Nucleus accumbens (tissue), 56 donors: ENCODE measurements at places on chromosomes 3 and 15.

DNA sequence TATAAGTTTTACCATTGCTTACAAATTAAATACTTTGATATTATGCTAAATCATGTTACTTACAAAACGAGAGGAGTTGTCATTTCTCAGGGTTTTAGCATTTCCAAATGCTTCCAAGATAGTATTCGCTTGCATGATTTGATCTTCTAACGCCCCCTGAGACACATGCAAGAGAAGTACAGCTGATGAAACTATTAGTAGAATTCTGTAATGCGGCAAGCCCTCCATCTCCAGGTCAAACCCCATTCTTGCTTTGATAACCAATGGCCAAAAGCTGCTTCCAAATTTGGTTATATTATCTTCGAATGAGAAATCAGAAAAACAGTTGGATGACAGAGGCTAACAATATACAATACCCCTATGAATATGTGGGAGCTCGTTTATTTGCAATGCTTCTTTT lies 14.7 kb downstream of the MYH15 start:
- DNase-seq = no peak

- DNase-seq = no peak
Observed at GRCh38 chr3:186213946-186214345, 105.1 kb upstream of the ETV5 start.

- peak; percentile 82 for DNase-seq
Observed at GRCh38 chr3:40173227-40173721, 136.2 kb upstream of the EIF1B start.

GRCh38 chr3:132210476-132211346 lies 106.5 kb upstream of the ACP3 start:
- no peak for DNase-seq

DNA sequence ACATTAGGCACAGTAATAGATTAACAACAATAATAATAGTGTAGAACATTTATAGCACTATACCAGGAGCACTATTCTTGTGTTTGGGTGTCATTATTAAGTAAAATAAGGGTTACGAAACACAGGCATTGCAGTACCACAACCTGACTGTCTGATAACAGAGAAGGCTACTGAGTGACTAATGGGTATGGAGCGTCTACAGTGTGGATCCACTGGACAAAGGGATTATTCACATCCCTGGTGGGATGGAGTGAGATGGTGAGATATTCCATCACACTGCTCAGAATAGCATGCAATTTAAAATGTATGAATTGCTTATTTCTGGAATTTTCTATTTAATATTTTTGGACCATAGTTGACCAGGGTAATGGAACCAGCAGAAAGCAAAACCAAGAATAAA lies 18.2 kb downstream of the MINDY4B start:
- no peak for DNase-seq

DNA sequence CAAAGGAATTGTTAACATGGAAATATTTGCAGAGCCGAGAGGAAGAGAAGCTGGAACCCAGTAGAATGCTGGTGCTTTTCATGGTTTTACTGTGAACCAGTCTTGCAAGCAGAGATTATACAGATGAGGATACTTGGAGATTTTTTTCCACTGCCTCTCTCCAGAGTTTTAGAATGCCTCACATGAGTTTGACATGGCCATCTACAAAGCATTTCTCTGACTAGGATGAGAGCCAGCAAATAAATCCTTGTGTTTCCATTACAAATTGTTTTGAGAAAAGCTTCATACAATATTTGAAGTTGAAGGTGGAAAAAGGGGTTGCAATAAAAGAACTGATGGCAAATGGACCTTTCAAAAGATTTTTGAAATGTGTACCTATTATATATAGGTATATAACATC lies 45.0 kb upstream of the GAP43 start:
- DNase-seq = no peak

- DNase-seq = peak; percentile 44
Observed at GRCh38 chr3:53196575-53197407, 35.8 kb downstream of the PRKCD start.

DNA sequence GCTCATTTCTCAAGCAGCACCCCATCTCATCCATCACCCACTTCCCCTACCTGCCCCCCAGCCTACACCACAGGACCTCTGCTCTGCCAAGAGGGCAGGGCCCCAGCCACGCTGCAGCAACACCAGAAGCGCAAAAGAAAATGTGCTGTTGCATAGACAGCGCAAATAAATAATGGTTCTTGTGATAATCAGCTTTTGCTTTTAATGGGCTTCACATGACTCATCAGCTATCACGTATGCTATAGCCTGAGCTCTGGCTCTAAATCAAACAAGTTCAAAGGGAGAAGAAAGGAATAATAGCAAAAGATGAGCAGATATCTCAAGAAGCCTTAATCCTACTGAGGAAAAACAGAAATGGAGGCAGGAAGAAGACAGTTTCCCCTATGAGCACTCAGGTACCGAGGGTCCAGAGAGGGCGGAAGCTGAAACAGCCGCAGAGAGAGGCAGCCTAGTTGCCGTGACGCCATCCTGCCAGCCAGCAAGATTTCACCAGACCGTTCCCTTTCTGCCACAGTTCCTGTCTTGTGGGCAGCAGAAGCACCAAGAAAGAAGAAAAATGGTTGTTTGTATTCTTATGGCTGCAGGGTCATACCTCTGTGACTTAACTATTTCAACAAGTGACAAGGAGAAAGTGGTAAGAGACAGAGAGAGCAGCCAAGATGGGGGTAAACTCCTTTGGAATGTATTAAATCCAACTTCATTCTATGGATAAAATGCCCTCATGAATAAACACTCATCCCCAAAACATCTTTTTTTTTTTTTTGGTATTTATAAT lies 22.0 kb downstream of the RAB27A start:
- DNase-seq = no peak

DNA sequence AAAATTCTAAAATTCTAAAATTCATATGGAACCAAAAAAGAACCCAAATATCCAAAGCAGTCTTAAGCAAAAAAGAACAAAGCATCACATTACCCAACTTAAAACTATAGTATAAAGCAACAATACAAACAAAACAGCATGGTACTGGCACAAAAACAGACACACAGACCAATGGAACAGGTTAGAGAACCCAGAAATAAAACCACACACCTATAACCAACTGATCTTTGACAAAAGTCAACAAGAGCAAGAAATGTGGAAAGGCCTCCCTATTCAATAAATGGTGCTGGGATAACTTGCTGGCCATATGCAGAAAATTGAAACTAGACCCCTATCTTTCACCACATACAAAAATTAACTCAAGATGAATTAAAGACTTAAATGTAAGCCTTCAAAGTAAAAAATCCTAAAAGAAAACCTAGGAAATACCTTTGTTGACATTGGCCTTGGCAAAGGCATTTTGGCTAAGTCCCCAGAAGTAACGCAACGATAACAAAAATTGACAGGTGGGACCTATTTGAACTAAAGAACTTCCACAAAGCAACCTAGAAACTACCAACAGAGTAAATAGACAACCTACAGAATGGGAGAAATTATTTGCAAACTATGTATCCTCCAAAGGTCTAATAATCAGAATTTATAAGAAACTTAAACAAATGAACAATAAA lies 56.9 kb downstream of the TTBK2 start:
- DNase-seq = no peak

- DNase-seq = no peak
Observed at GRCh38 chr3:71575433-71575832, 8.1 kb downstream of the FOXP1 start.

- peak; percentile 38 for DNase-seq
Observed at GRCh38 chr15:31391687-31392671, 65.3 kb downstream of the KLF13 start.

- DNase-seq = no peak
Observed at GRCh38 chr3:95460274-95460673, 1354.1 kb upstream of the EPHA6 start.

DNA sequence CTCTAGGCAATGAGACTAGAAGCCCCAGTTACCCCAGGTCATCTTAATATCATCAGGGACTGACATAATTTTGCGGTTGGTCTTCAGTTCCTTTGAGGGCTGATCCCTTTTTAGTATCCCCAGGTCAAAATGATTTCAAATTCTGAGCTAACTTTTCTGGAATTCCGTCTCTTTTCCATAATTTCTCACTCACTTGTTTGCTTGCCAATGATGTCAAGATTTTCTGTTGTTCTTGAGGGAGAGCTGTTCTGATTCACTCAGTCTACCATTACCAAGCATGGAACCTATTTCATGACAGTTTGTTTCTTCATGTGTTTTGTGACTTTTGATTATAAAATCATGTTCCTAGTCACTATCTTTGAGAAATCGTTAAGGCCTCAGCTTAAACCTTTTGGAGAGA lies 190.5 kb upstream of the LYSMD4 start:
- no peak for DNase-seq

DNA sequence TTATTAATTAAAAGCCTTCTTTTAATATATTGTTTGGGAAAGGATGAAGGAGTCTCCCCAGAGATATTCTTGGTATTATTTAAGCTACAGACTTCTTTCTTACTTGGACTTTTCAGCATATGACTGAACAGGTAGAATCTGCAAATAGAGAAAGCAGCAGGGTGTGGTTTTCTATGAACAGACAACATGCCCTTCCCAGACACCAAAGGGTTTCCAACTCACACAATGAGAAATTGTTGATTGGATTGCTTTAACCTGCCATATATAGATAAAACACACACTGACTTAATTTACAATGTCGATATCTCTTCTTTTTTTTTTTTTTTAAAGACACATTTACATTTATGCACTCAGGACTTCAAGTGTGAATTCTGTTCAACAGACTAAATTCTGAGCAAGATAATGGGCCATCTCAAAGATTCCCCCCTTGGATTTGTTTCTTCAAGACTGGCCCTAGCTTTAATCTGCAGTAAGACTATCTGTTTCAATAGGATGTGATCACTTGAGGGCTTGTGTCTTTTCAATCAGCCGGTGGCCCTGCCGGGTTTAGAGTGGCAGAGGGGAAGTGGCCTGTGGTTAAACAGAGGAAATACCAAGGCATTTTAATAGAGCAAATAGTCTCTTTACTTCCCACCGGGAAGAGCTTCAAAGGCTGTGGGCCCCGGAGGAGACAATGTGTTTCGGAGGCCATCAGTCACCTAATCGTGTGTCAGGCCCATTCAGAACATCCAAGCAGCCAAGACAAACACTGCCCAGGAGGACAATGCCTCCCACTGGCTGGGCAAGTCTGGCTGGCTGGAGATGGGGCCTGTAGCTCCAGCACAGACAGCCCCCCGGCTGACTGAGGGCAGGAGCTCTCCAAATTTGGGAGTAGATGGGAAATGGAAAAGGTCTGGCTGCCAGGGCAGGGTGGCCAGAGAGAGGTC lies 6.1 kb downstream of the IL17RD start:
- DNase-seq = no peak

DNA sequence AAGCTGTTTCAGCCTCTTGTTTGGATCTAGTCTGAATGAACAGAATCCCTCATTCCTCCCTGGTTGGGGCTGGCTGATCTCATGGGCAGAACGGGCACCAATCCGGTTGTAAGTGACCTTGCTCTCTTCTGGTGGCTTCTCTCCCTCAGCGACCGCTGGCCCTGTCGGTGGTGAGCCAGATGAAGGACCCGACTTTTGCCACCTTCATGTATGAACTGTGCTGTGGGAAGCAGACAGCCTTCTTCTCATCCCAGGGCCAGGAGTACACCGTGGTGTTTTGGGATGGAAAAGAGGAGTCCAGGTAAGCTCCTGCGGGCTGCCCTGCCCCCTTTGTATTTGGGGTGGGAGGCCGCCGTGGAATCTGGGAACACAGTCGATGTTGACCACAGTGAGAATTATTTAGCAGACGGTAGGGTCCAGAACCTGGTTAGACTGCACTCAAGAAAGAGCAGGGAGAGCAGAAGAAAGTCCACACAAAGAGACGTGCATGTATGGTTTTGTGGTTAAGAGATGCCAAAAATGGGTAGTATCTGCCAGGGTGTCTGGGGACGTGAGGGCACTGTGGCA lies 138.8 kb downstream of the LRRK1 start:
- no peak for DNase-seq

DNA sequence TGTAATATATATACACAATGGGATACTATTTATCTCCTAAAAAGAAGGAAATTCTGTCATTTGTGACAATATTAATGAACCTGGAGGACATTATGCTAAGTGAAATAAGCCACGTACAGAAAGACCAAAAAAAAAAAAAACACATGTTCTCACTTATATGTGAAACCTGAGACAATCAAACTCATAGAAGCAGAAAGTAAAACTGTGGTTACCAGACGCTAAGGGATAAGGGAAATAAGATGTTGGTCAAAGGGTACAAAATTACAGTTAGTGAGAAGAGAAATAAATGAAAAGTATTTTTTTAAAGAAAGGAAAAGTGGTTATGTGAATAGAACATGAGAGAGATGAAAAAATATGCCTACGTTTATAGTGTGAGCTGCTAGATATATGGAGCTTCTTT lies 101.1 kb downstream of the CPNE4 start:
- no peak for DNase-seq

DNA sequence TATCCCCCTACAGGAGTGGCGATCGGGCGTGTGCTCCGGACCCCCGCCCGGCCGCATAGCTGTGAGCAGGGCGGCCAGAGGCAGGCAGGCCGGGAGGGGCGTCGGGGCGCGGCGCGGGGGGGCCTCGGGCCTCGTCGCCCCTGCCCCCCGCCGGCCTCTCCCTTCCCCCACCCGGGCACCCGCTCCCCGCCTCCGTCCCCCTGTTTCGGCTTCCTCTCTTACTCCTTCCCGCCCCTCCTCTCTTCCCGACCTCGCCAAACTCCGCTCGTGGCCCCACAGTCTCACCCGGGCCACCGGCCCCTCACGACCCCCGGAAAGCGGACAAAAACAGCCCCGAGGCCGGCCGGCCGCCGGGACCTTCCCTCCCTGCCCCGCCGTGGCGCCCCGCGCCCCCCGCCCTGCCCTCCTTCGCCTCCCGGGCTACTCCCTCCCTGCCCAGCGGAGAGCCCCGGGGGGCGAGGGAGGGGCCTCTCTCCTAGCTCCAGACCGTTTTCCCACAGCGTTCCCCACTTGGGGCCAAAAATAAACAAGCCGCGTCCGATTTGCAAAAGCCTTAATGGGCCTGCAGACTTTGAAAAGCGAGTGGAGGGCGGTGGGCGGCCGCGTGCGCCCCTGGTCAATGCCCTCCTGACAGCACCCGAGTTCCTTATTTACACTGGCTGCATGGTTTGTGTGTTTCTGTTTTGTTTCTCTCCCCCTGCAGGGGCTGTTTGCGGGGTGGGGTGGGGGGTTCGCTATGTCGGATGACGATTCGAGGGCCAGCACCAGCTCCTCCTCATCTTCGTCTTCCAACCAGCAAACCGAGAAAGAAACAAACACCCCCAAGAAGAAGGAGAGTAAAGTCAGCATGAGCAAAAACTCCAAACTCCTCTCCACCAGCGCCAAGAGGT lies 1.0 kb downstream of the UBE2E1 start:
- DNase-seq = peak; percentile 40
